ENCODE measurements at places on chromosomes 7 and 10. TPM values are rescaled to one million over a fixed set of nuclear protein-coding genes. Genes with fewer than 3 reads are reported as not detected.

Gene PKD2L1
- not detected for total RNA-seq

Gene CFAP46
- 3.0 TPM for total RNA-seq

Gene GNGT1
- not detected for total RNA-seq

Gene NUTM2A
- total RNA-seq: 0.07 TPM

Gene LRMDA
- 7.2 TPM for total RNA-seq

Gene MYO1G
- total RNA-seq: 0.11 TPM

Gene MACC1
- under 0.01 TPM for total RNA-seq

Gene IRF5
- 0.18 TPM for total RNA-seq

- no peak for DNase-seq
Observed at GRCh38 chr10:124299696-124300095, 119.0 kb downstream of the OAT start.

DNA sequence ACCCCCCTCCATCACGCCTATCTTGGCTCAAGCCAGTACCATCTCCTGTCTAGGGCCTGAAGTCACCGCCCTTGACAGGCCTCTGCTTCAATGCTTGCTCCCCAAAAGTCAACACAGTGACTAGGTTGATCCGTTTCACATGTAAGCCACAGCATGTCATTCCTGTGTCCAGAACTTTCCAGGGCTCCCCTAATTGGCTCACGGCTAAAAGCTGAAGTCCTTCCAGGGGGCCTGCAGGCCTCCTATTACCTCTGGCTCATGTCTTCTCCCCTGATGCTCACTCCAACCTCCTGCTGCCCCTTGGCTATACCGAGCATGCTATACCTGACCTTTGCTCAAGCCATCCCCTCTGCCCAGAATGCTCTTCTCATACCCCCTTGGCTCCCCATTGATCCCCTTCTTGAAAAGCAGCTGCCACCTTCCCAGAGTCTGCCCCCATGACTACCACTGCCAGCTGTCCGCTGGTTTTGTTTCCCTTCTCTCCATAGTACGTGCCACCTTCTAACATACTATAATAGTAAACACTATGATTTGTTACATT lies 39.1 kb downstream of the CPXM2 start:
- no peak for DNase-seq

GRCh38 chr10:72292223-72292691 lies 18.5 kb downstream of the DDIT4 start:
- DNase-seq: no peak

DNA sequence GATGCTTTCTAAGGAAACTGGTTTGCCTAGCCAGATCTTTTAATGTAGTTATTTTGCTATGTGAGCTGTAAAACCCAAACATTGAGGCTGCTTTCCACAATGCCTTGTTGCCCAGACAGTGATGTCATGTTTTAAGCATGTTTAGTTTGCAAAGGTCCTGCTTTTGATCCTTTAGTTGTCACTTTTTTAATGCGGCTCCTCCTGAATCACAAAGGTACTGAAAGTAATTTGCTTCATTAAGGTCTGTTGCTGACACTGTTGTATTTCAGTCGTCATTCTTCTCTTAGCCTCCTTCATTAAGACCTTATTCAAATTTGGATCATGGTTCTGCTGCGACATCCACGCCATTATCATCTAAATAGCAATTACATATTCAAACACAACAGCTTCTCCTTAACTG lies 10.6 kb downstream of the RPA3 start:
- DNase-seq: no peak

GRCh38 chr10:78549140-78549935 lies 515.7 kb downstream of the RPS24 start:
- no peak for DNase-seq

DNA sequence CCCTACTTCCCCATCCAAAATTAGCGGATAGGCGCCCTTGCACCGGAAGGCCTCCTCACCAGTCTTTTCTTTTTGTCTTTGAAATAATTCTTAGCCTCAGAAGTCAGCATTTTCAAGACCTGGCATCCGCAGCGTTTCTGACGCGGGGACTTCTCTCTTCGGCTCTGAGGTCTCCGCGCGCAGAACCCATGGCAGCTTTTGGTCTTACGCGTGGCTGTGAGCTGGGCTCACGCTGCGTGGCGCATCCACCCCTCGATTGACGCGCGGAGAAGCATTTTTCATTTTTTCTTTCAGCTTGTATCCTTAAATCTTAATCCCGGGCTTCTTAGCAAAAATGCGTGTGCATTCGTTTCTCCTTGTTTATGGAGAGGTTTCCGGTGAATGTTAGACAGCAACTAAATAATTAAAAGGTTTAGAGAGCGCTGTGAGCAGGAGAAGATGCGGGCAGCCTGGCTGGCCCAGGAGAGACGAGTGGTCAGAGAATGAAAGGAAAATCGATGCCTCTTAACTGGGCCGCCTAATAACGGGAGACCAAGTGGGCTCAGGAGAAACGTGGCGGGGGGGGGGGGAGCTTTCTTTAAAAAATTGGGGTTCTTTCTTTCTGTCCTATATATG lies 2.0 kb upstream of the GATA3 start:
- DNase-seq: no peak

GRCh38 chr7:12768948-12769347 lies 81.5 kb downstream of the ARL4A start:
- DNase-seq: no peak

DNA sequence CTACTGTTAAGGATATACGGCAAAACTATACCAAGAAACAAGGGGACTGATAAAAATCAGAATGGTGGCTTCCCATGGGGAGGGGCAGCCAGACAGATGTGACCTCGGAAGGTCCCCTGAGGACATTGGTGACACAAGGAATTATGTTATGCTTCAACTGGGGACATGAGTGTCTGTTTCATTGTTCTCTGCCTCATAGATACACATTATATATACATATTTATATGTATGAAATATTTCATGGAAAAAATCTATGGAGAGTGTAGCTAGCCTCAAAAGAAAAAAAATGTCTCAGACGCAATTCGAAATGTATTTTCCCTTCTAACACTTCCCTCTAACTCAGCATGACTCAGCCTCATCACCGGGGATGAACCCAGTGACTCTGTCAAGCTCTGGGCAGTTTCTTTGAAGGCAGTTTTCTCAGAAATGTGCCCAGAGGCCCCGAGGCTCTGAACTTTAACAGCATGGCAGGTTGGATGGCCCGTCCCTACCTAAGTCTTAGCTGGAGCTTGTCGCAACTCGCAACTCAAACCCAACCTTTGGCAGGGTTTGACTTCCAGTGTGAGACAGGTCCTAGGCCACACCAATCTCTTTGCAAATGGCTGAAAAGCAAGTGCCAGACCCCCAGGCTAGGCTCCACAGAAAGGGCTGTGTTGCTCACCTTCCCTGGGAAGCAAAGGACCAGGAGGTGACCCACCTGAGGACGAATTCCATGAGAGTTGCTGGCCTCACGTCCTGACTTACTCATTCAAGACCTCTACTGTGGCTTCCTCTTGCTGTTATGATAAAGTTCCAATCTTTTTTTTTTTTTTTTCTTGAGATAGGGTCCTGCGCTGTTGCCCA lies 86.9 kb downstream of the CARD11 start:
- DNase-seq: no peak

DNA sequence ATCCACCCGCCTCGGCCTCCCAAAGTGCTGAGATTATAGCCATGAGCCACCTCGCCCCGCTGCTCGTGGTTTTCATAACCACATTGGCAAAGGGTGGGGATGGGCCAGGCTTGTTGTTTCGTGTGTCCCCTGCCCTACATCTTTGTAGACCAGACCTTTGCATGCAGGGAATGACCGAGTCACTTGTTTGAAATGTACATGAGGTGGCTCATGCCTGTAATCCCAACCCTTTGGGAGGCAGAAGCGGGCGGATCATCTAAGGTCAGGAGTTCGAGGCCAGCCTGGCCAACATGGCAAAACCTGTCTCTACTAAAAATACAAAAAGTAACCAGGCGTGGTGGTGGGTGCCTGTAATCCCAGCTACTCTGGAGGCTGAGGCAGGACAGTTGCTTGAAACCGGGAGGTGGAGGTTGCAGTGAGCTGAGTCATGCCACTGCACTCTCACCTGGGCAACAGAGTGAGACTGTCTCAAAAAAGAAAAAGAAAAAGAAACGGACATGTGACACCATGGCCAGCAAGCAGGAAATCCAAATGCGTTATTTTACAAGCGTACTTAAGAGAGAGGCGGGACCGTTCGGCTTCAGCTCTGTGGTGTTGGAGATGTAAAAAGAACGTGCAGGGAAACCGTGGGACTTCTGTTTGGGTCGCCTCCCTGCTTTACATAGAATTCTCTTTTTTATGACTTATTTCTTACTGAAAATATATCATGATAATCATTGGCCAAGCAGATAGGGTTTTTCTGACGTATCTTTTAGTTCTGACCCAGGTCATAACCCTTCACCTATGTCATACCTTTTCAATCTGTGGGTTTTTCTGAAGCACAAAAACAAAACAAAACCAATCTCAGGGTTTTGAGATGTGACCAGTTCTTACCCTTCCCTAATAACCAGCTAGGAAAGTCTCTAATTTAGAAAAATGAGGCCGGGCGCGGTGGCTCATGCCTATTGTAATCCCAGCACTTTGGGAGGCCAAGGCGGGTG lies 45.1 kb downstream of the WIPI2 start:
- no peak for DNase-seq

DNA sequence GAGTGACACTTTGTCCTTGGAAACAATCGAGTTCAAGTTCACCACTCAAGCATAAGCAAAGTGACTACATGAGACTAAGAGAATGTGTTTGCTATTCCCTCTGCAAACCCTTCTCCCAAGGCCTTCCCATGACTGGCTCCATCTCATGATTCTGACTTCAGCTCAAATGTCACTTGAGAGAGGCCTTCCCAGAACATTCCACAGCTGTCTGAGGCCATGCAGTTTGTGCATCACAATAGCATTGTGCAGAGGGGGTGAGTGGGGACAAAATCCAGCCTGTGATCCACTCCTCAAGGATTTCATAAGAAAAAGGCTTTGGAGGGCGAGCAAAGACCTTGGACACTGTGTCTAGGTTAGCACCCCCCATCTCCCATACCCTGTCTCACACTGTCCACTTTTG lies 6.9 kb upstream of the LRMDA start:
- DNase-seq: no peak

DNA sequence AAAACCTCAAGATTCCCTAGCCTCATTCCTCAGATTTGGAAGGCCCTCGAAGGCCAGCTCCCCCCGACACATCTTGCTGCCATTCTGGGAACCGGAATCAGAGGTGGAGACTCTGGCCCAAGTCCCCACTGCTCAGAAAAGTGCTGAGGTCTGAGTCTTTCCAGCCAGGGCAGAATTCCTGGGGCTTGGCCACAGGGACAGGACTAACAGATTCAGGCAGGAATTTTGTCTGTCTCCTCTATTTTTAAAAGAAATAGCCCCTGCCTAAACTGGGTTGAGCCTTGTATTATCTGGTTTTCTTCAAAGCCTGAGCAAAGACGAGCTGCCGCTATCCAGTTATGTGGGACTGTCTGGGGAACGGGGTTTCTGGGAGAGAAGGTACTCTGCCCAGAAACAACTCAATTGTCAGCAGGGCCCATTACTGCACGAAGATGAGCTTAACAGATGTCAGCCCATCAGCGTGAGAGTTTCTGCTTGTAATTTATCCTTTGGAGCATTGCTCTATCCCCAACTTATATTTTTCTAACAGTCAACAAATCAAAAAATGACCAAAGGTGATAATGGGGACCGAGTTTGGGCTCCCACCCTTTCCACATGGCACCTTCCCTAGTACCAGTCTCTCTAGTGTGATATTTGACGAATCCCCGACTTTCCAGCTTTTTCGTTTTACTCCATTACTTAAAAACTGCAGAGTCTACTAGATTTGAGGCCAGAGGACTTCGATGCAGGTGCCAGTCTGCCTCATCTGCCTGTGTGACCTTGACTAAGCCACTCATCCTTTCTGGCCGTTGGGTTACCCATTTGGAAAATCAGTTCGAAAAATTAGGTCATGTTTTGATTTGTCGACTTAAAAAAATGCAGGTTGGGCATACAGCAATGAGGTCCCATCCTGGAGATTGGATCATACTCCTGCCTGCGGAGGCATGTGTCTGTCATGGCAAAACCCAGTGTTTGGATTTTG lies 110.9 kb downstream of the WDR11 start:
- no peak for DNase-seq

DNA sequence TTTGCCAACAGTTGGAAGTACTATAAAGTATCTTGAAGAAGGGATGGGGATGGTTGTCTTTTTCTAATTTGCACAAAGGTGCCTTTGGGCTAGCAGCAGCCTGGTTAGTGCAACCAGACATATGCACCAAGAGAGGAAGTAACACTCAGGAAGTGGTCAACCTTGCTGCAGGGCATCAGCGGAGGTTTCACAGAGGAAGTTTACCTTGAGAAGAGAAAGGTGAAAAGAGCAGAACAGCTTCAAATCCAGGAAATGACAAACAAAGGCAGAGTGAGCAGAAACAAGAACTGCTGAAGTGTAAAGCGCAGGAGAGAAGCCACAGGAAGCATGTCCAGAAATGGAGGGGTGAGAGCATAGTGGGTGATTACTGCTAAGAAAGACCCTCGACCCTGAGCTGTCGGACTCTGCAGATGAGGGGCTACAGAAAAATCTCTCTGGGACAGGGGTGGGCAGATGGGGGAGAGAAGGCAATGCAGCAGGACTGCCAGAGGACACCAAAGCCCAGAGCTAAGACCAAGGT lies 66.9 kb downstream of the STK17A start:
- no peak for DNase-seq

DNA sequence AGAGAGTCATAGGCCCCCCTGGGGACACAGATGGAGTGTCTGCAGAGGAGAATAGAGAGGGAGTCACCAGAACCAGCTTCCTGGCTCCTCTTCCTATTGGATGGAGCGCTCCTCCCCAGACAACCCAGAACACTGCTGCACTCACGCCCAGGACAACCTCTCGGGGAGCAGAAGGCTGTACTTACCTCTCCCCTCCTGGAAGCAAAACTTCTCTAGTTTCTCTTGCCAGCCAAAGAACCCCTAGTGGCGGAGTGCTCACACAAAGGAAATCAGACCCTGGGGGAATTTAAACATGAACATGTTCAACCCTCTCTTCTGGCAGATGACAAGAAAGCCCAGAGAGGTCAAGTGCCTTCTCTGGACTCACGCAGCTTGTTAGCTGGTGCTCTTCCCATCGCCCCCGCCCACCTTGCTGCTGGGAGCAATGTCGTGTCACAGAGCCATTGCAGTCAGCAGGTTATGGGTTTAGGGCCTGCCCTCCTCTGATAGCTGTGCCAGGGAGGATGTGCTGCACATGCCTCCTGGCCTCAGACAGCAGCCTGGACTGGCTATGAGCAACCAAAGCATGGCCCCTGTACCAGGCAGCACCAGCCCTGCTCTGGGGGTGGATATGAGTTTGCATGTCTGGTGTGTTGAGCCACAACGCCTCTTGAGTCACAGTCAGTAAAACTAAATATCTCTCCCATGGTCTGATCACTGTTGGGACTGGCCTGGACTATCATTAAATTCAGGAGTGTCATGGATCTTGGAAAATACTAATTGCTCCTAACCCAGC lies 84.4 kb downstream of the SLIT1 start:
- DNase-seq: no peak

DNA sequence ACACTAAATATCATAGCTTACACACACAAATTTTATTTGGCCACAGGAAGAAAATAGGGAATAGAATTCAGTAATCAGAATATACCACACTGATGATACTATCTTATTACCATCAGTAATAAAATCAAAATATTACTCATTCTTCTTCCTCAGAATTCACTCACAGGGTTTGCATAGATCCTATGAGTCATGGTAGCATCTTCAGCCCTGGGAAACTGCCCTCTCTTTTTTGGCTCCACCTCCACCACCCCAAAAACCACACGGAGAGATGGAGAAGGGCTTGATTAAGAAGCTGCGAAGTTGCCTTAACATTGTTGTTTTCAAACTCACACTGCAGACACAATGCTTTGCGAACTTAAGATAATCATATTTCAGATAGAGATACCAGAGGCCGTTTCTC lies 154.1 kb upstream of the AHR start:
- no peak for DNase-seq

GRCh38 chr10:85967594-85967993 lies 399.0 kb downstream of the GRID1 start:
- no peak for DNase-seq

- DNase-seq: no peak
Observed at GRCh38 chr10:51487576-51487975, 211.8 kb downstream of the CSTF2T start.

All from pulmonary artery endothelial cell (primary cell).